ENCODE measurements at places on chromosomes 6 and 20.

- no peak for DNase-seq
Observed at GRCh38 chr6:4358414-4359107, 223.2 kb upstream of the ECI2 start.

DNA sequence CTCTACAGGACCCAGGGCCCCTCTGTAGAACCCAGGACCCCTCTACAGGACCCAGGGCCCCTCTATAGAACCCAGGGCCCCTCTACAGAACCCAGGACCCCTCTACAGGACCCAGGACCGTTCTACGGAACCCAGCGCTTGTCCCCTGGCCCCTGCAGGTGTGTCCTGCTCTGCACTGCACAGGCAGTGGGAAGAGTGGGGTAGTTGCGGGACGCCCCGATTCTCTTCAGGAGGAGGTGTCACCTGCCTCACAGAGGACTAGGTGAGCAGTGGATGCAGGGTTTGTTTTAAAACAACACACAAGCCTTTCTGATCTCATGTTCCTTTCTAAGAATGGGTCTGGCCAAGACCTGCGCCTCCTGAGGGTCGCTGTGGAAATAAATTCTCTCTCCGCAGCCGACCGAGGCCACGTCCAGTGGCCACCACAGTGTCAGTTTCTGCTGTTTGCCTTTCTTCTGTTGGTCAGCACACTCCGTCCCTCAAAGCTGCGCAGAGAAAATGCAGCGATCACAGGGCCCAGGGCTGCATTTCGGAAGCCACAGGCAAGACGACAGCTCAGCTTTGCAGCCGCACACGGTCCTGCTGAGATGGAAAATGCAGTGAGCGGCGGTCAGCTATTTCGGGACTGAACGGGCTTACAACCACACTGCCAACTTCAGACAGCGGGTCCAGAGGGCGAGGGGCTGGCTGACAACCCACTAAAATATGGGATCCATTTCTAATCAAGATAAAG lies 135.2 kb downstream of the DLL1 start:
- no peak for DNase-seq

GRCh38 chr6:39925931-39926290 lies 8.4 kb downstream of the MOCS1 start:
- no peak for DNase-seq

GRCh38 chr20:9081423-9081966 lies 12.6 kb downstream of the PLCB4 start:
- DNase-seq, result no peak

DNA sequence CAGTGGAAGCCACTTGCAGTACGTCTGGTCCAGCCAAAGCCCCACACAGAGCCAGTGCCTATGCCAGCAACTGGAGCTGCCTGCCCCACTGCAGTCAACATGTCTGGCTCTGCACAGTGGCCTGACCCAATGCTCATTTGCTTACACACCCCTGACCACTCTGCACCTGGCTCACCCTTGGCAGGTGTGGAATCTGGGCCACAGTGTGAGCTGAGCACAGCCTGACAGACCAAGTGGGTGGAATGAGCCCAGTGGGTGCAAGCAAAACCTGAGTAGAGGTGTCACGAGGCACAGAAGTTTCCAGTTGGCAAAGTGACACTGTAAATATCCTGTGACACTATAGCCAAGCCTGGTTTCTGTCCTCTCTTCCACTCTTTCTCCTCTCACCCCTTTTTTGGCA lies 49.5 kb downstream of the GGTLC1 start:
- DNase-seq, result no peak

DNA sequence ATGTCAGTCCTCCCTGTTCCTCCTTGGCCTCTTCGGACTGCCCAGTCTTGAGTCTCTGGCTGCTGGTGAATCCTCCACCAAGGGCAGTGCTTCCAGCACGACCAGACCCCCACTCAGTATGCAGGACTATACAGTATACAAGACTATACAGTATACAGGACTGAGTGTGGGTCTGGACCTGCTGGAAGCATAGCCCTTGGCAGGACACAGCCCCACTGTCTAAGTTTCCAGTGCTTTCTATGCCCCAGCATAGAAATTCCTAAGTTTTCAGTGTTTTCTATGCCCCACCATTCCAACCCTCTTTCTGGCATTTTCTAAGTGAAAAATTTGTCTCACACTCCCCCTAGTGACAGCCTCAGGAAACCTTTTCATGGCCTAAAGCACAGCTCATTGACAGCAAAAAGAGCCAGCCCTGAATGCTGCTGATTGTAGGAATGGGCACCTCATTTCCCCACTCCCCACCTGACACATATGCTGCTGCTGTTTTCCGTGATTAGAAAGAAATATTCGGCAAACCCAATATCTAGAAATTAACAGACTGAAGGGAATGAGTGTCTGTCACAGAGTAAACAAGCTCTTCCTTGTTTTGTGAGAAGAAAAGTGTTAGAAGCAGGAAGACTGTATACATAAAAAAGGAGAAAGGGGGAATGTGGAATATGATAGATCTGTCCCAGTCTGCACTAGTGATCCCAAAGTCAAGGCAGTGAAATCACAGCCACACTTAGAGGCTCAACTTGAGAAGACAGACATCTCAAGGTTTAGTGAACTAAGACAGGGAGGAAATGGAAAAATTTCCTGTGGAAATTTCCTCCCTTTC lies 206.9 kb downstream of the IBTK start:
- DNase-seq, result no peak

- no peak for DNase-seq
Observed at GRCh38 chr6:79813143-79813850, 134.1 kb downstream of the ELOVL4 start.

- DNase-seq, result no peak
Observed at GRCh38 chr6:68087399-68088133, 547.5 kb upstream of the ADGRB3 start.

DNA sequence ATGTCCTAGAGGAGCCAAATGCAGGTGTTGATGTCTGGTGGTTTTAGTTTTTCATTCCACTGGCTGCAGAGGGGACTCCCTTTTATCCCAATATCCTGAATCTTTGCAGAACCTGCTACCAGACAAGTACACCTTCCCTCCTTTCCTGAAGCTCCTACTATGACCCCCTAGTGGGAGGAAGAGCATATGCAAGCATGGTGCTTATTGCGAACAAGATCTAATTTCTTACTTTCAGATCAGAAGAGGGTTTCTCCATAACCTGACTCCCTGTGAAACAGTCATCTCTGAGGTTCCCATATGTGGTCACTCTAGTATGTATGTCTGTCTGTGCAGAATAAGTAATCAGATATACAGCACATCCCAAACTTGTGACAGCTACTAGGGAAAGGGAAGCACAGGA lies 277.2 kb downstream of the ARHGAP18 start:
- DNase-seq, result no peak

DNA sequence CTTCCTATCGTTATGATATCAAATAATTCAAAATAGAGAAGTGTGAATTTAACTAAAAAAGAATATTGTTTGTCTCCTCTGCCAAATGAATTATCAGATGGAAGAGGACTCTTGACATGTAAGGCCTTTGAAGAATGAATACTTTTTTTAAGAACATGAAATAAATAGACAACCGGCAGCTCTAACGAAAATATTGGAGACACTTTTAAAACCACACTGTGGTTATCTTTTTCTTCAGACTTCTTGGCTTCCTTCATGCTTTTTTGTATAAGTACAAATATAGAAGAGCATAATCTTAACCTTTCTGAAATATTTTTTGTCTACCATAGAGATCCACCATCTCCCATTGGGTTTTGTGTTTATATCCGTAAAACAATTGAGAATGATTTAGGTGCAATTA lies 115.2 kb upstream of the SCGN start:
- no peak for DNase-seq

- no peak for DNase-seq
Observed at GRCh38 chr6:38221251-38221650, 401.7 kb downstream of the ZFAND3 start.

- no peak for DNase-seq
Observed at GRCh38 chr6:53257533-53257932, 91.2 kb downstream of the ELOVL5 start.

DNA sequence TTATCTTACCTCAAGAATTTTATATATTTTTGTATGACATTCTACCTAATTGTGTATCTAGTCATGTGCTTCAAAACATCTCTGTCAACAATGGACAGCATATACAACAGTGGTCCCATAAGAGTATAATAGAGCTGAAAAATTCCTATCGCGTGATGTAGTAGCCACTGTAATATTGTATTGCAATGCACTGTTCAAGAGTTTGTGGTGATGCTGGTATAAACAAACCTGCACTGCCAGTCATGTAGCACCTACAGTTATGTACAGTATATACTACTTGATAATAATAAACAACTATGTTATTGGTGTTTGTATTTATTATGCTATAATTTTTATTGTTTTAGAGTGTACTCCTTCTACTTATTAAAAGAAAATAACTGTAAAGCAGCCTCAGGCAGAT lies 672.7 kb downstream of the CD109 start:
- no peak for DNase-seq

DNA sequence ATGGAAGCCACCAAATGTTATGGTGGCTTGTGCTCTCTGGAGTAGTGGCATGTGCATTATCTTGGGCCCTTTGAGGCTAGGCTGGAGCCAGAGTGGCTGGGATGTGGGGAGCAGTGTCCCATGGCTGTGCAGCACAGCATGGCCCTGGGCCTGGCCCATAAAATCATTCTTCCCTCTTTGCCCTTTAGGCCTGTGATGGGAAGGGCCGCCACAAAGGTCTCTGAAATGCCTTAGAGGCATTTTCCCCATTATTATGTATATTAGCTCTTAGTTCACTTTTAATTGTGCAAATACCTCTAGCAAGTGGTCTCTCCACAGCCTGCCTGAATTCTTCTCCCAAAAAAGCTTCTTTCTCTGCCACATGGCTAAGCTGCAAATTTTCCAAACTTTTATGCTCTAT lies 297.3 kb upstream of the IRAK1BP1 start:
- DNase-seq, result no peak

- DNase-seq, result no peak
Observed at GRCh38 chr6:33898771-33899170, 95.0 kb upstream of the MLN start.

GRCh38 chr6:156779206-156780094 lies 2.3 kb downstream of the ARID1B start:
- no peak for DNase-seq

DNA sequence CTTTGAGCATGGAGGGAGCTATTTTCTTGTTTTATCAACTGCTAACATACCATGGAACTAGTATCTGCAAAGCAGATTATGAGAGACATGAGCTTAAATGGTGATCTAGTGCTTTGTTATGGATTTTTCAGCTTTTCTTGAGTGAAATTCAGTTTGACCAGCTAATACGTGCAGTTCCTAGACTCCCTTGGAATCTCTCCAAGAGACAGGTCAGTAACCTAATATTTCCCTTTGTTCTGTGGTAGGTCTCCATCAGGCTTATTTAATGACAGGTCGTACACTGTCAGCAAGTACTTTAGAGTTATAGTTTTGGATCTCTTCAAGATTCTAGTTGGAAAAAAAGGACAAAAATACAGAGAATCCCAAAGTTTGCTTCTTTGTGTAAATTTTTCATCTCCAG lies 43.9 kb downstream of the HDAC2 start:
- no peak for DNase-seq

DNA sequence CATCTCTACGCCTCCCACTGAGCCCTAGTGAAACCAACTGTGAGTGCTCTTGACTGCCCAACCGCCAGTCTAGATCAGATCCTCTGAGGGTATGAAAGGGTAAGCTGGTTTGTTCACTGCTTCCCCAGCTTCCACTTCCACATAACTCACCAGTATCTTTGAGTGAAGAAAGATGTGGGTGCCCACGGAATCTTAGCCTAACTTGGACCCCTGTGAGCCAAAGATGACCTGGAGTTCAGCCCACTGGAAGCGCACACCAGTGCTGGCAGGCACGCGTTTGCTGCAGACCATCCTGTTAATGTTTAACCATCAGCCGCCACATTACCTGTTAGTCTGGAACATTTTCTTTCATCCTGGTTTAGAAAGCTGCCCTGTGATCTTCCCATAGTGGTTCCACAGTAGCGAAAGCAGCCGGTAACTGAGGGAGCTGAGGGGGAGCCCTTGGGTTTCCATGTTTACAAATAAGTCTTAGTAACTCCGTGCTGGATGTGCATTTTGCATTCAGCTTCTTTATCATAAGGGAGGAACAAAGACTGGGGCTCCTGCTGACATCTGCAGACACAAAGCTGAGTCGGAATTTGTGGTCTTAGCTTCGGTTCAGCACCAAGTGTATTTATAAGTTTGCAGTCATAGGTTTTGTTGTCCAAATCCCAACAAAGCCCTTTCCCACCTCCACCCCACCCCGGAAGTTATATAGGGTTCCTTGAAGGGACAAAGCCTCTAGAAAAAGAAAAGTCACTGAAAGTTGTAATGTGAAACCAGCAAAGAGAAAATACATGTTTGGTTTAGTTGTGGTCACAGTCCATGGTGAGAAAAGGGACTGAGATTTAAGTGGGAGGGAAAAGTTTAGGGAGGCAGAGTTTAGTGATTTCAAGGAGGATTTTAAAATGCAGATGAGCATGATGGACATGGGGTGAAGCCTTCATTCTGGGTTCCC lies 71.0 kb downstream of the SSR1 start:
- no peak for DNase-seq

DNA sequence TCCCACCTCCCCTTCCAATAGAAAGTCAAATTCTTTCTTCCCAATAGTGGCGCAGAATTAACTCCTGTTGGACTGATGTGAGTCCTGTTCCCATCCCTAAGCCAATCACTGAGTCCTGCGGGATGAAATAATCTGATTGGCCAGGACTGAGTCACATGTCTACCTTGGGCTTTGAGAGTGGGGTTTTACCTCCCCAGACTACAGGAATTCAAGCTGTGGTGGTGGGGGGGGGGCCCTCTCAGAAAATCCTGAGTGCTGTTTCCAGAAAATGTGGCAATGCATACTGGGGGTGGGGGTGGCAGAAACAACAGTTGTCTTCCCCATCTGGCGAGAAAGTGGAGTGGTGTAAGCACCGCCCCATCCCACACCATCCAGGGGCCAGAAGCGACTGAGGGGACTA lies 65.7 kb downstream of the CTCFL start:
- DNase-seq, result no peak

- DNase-seq, result no peak
Observed at GRCh38 chr20:62481425-62482145, 5.8 kb upstream of the GATA5 start.

DNA sequence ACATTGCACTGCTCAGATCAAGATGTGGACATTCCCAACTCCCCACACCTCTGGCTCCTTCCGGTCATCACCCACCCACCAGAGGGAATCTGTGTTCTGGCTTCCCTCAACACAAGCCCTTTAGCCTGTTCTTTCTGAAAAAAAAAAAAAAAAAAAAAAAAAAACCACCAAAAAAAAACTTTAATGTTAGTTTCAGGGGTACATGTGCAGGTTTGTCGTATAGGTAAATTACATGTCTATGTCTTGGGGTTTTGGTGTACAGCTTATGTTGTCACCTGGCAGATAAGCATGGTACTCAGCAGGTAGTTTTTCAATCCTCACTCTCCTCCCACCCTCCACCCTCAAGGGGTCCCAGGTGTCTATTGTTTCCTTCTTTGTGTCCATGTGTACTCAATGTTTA lies 135.8 kb upstream of the FOXA2 start:
- DNase-seq, result no peak

GRCh38 chr6:112827793-112828192 lies 480.7 kb downstream of the RFPL4B start:
- DNase-seq, result no peak

GRCh38 chr20:54085910-54086309 lies 15.5 kb upstream of the BCAS1 start:
- DNase-seq, result no peak

All from activated naive CD4-positive, alpha-beta T cell (primary cell).